ENCODE measurements at places on chromosomes 5 and 9. TPM values are rescaled to one million over a fixed set of nuclear protein-coding genes. Genes with fewer than 3 reads are reported as not detected.

The FCN2 gene
- 0.18 TPM for total RNA-seq

The HMCN2 gene
- 3.4 TPM for total RNA-seq

The PCDHGB6 gene
- 3.0 TPM for total RNA-seq

The IFNA21 gene
- total RNA-seq: not detected

The ZNF608 gene
- 19.5 TPM for total RNA-seq

The BAG1 gene
- total RNA-seq: 54.1 TPM

The CEP72 gene
- total RNA-seq: 3.0 TPM

The CDC25C gene
- 4.0 TPM for total RNA-seq

The NDUFA8 gene
- total RNA-seq: 43.7 TPM

The MYMK gene
- total RNA-seq: 23.0 TPM

The IFNA2 gene
- total RNA-seq: 0.09 TPM

The ZNF454 gene
- 4.9 TPM for total RNA-seq

The GPR21 gene
- total RNA-seq: 0.66 TPM

The CREB3 gene
- total RNA-seq: 27.0 TPM

The GZMA gene
- total RNA-seq: 0.75 TPM

The MLANA gene
- total RNA-seq: not detected

DNA sequence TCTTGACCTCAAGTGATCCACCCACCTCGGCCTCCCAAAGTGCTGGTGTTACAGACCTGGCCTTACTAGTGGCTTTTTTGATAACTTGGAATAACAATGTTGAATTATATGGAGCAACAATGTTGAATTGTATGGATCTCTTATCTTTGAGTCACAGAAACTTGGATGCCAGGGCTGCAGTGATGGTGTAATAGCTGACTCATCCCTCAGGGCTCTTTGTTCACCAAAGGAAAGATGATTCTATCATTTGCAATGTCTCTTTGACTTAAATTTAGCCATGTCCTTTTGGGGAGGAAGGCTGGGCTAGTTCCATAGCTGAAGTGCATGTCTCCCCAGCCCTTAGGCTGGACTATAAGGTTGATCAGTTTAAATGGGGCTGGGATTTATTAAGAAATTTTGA lies 172.3 kb downstream of the PDZD2 start:
- DNase-seq: no peak

GRCh38 chr5:160638161-160638742 lies 213.8 kb downstream of the ATP10B start:
- no peak for DNase-seq

DNA sequence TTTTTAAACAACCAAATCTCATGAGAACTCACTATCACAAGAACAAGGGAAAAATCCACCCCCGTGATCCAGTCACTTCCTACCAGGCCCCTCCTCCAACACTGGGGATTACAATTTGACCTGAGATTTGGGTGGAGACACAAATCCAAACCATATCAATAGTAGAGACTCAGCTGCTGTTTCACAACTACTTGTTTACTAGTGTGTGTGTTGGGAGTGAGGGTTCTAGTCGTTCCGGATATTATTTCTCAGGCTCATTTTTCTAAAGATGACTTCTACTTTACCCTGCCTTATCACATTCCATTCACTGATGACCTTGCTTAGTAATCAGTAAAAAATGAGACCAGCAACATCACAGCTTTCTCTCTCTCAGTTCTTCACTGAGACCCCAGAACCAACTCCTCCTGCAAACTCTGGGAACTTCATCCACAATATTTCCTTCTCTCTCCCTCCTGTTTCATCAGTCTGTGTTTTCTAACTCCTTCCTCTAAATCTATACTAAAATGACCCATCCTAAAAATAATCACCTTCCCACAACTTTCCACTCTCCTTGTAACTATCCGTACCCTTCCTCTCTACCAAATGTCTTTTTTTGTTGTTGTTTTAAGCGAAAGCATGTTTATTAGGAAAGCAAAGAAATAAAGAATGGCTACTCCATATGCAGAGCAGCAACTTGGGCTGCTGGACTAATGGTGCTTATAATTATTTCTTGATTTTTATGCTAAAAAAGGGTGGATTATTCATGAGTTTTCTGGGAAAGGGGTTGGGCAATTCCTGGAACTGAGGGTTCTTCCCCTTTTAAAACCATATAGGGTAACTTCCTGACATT lies 121.5 kb upstream of the SPRY4 start:
- DNase-seq: no peak

GRCh38 chr5:160044967-160045366 lies 36.0 kb downstream of the TTC1 start:
- DNase-seq: peak; percentile 22

- DNase-seq: no peak
Measured at GRCh38 chr5:129962506-129962905, 58.2 kb downstream of the CHSY3 start.

GRCh38 chr5:55437859-55438206 lies 96.9 kb downstream of the PLPP1 start:
- no peak for DNase-seq

DNA sequence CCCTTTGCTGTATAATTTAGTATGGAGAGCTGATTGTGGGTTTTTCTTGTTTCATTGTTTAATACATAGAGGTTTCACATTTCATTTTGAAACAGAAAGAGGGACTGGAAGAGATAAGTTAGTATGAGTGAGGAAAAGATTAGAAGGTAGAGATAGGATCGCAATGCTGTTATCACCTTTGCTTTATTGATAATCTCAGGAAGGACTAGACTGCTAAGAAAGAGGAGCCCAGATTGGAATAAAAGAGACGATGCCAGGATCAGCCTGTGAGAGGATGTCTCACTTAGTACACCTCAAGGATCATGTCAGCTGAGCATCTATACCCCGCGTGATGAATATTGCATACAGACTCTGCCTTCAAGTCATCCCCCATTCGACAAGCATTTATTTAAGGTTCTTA lies 178.0 kb upstream of the DMAC1 start:
- DNase-seq: no peak

- no peak for DNase-seq
Measured at GRCh38 chr5:71701407-71701806, 17.7 kb upstream of the CARTPT start.

- DNase-seq: no peak
Measured at GRCh38 chr5:166427211-166427610, 1864.2 kb upstream of the WWC1 start.

- DNase-seq: no peak
Measured at GRCh38 chr5:36285837-36286615, 15.7 kb downstream of the RANBP3L start.

- peak; percentile 24 for DNase-seq
Measured at GRCh38 chr5:134902071-134902801, 2.7 kb upstream of the PCBD2 start.

DNA sequence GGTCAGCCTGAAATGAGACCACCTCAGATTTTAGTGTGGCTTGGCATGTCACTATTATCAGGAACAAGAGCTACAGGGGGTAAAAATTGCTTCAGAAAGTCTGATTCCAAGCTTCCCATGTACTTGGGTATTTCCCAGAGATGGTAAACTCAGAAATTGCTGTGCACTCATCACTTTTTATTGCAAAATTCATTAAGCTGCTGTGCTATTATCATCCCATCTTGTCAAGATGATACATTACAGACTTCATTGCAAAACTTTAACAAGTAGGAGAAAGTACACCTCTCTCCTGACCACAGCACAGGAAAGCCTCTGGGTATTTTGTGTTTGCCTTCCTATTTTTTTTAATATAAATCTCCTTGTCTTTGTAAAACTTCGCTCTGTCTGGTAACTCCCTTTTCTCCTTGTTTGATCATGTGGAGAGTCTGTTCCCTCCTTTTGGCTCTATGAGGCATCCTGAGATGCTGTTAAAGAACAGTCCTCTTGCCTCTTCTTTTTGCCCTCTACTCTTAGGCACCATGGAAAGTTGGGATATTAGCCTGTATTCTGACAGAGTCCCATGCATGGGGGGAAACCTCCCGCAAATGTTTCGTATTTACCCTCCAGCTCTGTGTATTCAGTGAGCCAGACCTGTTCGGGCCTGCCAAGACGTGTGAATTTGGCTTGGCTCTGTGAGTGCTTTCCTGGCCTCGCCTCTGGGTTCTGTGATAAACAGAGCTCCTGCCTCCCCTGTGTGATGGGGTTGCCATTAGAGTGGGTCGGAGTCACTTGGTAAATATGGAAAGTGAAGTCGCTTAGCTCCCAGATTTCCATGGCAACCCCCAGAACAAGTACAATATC lies 260.7 kb downstream of the NR3C1 start:
- peak; percentile 61 for DNase-seq

DNA sequence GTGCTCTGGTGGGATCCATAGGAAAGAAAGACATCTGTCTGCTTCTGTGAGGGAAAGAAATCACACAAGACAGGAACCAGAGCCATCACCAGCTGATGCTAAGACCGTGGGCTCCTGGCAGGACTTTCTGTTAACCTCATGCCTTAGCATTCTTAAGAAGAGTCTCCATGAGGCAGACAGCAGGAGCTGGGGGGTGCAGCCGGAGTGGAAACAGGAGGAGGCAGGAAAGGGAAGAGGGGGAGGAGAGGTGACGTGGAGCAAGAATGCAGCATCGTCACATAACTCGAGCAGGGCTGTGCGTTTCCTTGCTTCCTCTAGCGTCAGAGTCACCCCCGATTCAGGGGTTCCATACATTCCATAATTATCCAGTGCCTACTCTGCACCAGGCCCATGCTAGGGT lies 53.6 kb downstream of the ERGIC1 start:
- peak; percentile 89 for DNase-seq

- no peak for DNase-seq
Measured at GRCh38 chr9:114273461-114273881, 49.4 kb upstream of the ORM1 start.

DNA sequence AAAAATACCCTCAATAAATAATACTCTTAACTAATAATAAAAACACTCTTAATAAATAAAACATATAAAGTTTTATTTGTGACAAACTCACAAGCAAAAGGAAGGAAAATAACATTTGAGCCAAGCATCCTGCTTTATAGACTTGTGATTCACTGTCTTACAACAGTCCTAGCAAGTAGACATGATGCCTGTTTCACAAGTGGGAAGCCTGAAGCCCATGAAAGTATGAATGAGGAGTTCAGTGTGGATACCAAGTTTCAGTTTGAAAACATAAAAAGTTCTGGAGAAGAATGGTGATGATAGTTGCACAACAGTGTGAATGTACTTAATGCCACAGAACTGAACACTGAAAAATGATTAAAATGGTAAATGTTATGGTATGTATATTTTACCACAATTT lies 10.9 kb downstream of the HABP4 start:
- DNase-seq: no peak

GRCh38 chr5:6728011-6728794 lies 15.0 kb downstream of the TENT4A start:
- DNase-seq: no peak

DNA sequence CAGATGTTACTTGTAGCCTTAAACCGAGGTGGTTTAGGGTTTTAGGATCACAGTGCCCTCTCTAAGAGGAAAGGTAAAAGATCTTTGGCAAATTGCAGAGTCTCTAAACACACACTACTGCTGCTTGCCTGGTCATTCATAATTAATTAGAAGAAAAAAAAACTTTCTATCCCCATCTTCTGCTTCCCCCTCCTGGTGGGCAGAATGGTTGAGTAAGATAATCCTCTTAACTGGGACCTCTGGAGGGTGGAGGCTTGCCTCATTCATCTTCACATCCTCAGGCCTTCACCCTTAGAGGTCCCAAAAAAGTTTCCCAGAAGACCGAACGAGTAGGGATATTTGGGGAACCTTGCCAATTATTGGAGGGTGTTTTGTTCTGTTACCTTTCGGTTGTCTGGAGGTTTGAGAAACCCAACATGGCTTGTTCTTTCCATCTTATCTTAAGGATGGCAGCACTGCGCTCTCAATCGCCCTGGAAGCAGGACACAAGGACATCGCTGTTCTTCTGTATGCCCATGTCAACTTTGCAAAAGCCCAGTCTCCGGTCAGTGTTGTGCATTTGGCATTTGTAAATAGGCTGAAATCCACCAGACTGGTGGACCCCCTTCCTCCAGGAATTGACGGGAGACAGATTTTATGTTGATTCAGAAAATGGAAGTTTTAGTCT lies 97.3 kb upstream of the DMRT1 start:
- DNase-seq: no peak

DNA sequence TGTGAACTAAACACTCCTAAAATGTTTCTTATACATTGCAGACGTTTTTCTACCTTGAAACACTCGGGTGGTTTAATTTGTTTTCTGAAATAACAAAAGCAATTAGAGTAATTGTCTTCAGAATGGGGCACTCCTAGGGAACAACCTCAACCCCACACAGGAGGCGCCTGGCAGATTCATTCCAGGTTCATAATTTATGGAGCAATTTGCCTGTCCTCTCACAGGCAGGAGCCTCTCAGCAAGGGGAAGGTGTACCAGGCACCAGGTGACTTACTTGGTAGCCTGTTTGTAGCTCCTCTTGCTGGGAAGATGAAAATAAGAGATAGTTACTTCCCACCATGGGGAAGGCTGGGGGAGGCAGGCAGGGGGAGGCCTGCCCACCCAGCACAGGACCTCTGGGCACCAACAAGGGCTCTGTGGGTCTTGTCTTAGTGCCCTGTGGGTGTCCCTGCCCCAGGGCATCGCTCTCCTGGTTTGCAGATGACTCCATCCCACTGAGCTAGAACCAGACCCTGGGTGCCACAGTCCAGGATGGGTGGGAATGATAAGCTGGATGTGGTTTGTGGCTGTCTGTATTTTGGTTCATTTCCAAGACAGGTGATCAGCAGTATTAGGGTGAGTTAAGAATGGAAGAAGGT lies 144.4 kb downstream of the FSTL4 start:
- DNase-seq: no peak

DNA sequence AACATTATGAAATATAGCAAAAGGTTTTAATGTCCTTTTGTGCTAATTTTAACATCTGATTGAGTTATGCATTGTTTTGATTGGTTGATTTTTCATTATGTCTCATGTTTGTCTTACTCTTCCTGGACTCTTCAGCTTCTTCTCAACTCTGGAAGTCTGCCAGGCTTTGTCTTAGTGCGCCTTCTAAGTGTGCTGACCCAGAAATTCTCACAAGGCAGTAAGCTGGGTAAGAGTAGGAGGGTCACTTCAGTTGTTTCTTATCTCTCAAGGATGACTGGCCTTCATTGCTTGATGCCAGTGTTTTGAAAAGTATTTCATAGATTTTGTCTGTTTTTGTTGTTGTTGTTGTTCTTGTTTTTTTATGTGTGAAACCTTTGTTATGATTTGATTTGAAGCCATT lies 59.2 kb downstream of the RIC1 start:
- DNase-seq: peak; percentile 42

- no peak for DNase-seq
Measured at GRCh38 chr5:128093368-128093767, 9.8 kb downstream of the SLC12A2 start.

DNA sequence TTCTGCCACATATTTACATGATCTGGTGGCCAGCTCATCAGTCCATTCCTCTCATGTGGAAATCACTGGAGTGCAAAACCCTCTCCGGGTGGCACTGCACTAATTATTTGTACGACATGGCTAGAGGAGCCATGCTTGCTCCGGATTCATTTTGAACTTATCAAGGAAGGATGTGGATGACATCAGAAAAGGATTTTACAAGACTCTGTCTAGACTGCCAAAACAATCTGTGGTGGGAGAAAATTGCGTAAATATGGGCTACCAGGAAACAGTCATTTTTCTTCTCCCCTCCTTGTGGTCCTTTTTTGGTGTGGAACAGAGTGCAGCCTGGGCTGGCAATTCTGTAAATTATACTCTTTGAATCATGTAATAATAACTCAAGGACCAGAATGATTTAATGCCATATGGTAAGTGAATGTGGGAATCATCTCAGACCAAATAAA lies 123.4 kb upstream of the IFNE start:
- no peak for DNase-seq

Data from muscle of leg (tissue), 16 donors.